Posterior vena cava (tissue), 2 donors: ENCODE measurements at places on chromosomes 3 and 15.
A peak's percentile ranks its signal among the peaks of the same experiment; 100 is the strongest.

DNA sequence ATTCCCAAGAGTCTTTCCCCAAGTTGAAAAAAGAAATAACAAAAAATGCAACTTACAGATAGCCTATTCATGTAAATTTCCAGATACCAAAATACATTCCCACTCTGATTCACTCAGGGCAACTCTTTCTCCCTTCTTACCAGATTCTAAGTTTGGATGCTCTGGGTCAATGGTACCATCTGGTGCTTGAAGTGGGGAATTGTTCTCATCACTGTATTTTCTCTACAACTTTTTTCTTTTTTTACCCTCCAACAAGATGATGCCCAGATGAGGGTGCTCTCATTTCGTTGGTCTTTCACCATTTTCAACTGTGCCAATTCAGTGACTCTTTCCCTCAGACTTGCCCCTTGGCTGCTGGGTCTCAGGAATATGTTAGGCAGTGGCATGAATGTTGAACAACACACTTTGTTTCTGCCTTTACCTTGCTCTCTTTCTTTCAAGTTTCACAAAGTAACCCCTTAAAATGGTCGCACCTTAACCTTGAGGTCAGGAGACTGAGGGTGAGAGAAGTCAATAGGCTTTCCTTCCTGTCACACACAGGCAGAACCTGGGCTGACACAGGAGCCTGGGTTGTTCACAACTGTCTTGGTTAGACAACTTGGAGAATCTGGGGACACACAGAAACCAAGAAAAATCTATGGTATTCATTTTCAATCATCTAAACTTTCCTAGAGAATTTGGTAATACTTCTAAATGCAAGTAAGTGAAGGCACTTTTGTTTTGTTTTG is 330.7 kb upstream of the SLCO3A1 start:
- DNase-seq, result no peak

DNA sequence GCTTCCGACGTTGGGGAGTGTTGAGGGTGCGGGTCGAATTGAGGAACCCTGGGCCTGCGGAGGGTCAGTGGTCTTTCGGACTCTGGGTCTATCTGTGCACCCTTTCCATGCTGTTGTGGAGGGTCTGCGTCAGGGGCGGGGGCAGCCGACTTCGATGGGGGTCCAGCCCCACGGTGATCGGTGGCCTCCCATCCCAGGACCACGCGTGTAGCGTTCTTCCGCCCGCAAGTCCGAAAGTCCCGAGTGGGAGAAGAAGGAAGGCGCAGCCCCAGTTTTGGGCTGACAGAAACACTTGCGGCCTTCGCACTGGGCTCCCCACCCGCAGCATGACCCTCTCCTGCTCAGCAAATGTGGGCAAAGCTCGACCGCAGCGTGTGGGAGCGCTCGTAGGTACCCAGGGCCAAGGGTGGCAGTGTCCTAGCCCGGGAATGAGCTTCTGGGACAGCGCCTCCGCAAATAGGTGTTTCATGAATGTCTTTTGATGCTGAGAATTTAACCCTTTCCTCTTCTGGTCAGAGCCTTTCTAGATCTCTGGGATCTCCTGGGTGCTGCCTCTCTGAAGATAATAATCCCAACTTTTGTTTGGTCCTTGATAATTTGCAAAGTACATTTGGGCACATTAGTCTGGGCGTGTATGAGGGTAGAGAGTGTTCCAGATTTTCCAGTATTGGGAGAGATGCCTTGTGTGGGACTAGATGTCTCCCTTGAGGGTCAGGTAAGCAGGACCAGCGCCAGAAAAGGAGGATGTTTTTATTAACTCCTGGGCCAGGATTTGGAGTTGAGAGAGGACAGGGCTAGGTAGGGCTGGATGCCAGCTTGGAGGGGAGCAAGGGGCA is 2.3 kb upstream of the DLL4 start:
- no peak for DNase-seq

GRCh38 chr3:171878461-171879225 is 35.5 kb downstream of the TMEM212 start:
- no peak for DNase-seq

- DNase-seq, result no peak
Observed at GRCh38 chr15:34693053-34693744, 61.6 kb downstream of the GJD2 start.

- DNase-seq, result no peak
Observed at GRCh38 chr3:3739330-3740060, 59.7 kb upstream of the LRRN1 start.

DNA sequence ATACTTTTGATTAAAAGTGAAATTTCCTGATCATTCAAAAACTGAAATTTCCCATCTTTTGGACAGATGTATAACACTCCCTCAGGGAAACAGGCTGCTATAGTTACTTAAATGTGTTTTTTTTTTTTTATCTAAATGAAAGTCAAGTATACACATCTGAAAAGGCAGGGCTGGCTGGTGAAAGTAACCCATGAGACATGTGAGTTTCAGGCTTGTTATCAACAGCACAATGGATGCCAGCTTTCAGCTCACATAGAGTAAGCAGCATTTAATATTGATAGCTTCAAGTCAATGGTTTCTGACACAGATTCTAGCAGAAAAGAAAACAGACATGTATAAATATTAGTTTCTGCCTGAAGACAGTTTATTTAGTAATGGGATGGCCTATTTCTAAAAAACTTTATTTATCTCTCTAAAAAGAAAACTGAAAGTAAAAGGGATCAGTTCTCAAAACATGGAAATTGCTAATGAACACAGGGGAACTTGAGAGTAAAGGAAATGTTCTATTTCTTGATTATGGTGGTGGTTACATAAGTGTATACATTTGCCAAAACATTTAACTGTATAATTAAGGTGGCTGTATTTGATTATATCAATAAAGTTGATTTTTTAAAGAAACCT is 89.7 kb upstream of the CMC1 start:
- no peak for DNase-seq

GRCh38 chr15:76176487-76177085 is 116.8 kb downstream of the TMEM266 start:
- no peak for DNase-seq

DNA sequence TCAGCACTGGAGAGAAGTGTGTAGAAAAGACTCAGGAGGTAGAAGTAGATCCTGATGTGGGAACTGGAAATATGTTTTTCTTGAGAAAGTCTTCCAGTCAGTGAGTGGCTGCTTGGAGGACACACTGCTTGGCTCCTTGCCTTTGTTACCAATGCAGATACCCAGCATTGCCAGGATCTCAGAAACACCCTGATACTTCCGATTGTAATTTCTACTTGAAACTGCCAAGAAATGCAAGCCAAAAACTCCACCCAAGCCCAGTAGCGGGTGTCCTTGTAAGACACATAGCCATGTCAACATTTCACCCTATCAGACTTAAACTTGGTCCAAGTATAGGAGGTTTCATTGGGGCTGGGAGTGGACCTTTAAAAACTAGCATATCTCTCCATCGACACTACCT is 141.8 kb downstream of the ALDH1A2 start:
- no peak for DNase-seq

DNA sequence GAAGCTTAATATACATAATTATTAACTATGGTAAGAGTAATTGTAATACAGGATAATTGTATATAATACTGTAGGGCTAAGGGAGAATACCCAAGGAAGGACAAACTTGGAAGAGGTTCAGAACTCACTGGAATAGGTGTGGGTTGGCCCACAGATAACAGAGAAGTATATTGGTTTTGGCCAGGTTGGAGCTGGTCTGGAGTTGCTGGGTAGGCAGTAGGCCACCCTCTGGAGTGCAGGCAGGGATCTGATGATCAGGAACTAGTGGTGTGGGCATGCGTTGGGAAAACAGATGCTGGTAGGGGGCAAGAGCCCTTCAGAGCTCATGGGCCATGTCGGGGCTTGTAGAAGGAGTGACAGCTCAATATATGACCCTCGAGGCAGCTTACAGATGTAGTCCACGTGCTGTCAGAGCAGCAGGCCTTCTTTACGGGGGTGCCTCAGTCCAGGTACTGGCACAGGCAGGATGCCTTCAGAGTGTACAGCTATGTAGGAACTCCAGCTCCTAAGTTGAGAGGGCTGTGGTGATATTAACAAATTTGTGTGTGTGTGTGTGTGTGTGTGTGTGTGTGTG is 12.4 kb downstream of the IREB2 start:
- DNase-seq, result no peak

DNA sequence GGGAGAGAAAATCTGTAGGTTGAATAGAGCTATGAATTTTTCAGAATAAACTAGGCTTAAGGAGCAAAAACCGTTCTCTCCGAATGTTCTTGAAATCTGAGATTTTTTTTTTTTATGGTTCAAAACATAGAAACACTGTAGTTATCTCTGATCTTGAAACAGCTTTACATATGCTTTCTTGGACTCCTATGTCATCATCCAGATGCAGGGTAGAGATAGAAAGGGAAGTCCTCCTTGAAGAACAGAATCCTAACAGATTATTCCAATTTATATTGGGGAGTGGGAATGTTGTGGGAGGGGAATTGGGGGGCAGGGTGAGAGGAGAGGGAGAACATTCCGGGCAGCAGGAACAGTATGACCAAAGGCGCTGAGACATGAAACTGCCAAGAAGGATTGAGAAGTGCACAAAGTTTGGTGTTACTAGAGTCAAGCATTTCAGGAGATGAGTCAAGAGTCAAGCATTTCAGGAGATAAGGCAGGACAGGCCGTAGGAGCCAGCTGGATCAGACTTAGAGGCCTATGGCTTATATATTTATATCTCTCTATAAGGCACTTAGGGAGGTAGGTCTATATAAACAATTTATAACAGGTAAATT is 21.9 kb upstream of the ST3GAL6 start:
- DNase-seq, result no peak

DNA sequence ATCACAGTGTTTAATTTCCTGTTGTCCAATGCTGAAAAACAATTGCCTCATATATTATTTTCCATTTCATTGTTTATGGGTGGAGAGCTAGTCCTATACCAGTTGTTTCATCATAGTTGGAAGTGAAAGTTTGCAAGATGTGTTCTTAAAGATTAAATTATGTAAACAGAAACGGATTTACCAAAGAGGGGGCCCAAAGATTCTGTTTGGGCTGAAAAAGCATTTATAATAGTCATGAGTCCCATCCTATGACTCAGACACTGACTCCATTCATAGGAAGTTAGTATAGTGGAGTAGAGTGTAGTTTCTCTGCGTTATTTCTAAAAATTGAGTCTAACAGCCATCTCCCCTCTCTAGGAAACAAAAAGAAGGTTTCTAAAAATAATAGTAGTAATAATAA is 24.3 kb downstream of the NFKBIZ start:
- DNase-seq, result no peak

DNA sequence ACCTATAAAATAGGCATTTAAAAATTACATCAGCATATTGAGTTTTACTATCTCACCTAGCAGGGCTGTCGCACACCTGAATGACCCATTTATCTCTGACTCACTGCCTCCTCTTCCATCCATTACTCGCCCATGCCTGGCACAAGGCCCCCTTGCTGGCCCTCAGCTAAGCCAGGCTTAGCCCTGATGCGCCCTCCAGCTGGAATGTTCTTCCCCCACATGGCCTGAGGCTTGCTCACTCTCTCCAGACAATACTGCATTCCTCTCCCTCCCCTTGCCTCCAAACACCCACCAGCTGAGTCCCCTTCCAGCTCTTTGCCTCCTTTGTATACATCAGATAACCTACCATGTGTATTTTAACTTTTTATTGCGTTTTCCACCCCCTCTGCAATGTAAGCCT is 7.2 kb downstream of the SH3BP5 start:
- no peak for DNase-seq

DNA sequence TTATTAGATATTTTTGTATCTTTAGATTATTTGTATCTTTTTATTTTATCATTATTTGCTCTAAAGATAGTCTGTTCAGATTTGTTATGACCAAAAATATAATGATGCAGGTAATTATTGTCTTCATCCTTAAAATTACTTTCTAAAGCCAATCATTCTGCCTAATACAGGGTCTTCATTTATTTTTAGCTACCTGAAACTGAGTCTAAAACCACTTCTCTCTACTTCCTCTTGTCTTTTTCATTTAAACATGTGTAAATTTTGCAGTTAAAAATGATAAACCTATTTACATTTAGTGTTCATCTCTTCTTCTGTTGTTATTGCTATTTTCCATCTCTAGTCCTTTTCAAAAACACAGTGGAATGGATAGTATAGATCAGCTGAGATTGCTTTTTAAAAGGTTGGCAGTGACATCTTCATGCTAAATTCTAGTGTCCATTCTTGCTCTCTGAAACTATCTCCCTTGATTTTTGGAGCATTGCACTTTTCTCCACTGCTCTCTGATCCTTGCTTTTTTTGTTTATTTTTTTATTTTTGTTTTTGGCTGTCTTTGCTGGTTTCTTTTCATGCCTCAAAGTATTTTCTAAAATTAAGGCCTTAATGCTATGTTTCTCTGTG is 91.8 kb downstream of the UBE2E2 start:
- no peak for DNase-seq

GRCh38 chr15:99984491-99985243 is 251.4 kb upstream of the LYSMD4 start:
- no peak for DNase-seq

- no peak for DNase-seq
Observed at GRCh38 chr3:140308535-140308934, 369.3 kb upstream of the TRIM42 start.

GRCh38 chr3:127772827-127773751 is 49.2 kb downstream of the MGLL start:
- DNase-seq, result peak; percentile 49

DNA sequence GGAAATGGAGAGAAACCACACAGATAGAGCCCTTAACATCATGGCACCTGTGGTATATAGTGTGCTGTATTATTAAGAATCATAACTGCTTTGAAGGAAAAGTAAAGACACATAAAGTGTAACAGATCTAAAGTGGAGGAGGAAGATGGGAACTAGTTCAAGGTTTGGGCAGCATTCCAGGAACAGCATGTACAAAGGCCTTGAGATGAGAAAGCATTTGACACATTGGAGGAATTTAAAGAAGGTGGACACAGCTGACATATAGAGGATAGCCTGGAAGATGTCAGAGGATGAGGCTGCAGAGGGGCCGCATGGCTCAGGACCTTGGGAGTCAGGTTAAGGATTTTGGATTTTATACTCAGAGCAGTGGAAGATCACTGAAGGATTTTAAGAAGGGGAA is 39.0 kb downstream of the LRTM1 start:
- DNase-seq, result no peak

- DNase-seq, result no peak
Observed at GRCh38 chr15:35678774-35679173, 132.8 kb upstream of the DPH6 start.

DNA sequence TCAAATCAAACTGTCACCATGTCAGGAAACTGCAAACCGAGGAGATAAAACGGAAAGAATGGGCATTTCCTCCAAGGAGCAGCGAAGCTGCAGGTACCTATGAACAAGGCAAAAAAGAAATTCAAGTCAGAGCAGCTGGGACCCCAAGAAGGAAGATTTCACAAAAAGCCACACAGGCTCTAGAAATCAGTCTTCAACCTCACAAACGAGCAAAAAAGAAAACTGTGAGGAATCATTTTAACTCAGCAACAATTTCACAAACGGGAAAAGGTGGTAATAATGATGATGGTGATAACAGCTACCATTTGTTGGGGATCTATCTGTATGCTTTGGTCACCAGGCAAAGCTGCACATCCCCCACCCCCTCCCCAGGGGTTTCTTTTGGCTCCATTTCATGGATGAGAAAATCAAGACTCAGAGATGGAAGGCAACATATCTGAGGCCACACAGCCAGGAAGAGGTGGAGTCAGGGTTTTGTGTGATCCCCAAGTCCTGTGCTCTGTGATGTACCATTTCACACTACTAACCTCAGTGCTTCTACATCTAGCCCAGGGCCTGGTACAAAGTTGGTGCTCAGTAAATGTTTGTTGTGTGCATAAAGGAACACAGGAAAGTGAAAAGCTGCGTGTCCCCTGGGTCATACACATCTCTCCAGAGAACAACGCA is 109.9 kb downstream of the IQSEC1 start:
- no peak for DNase-seq
